Ecto neural progenitor cell (in vitro differentiated cells): ENCODE measurements at places on chromosomes 13 and 19.

DNA sequence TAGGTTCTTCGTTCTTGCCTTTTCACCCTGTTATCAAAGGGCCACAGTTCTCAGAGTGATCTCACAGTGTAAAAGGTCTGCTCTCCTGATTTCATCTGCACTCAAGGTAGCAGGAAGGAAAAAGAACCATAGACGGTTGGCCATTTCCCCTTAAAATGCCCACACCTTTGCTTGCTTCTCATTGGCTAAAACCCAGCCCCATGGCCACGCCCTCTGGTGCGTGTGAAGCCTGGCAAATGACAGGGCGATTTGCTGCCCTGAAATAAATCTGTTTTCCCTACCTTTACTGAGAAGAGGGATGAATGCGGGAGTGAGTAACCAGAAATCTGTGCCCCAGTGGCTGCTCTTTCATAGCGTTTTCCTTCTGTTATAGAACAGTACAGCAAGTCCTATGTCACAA is 269.3 kb downstream of the POU4F1 start:
- no peak for DNase-seq

- no peak for DNase-seq
Observed at GRCh38 chr13:49939321-49939720, 3.2 kb upstream of the SPRYD7 start.

- no peak for DNase-seq
Observed at GRCh38 chr19:5590151-5590864, 22.6 kb upstream of the TINCR start.

- DNase-seq: no peak
Observed at GRCh38 chr19:34288381-34288780, 34.0 kb downstream of the GARRE1 start.

DNA sequence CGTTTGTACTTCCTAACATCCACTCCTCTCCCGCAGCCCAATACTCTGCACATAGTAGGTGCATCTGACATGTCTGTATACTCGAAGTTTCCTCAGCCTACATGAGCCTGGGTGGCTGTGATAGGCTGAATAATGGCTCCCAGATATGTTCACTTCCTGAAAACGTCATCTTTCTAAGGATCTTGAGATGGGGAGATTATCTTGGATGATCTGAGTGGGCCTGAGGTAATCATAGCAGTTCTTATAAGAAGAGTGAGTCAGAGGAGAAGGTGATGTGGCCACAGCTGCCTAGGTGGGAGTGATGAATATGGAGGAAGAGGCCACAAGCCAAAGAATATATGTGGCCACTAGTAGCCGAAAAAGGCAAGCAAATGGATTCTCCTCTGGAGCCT is 84.2 kb downstream of the AKAP11 start:
- DNase-seq: no peak

DNA sequence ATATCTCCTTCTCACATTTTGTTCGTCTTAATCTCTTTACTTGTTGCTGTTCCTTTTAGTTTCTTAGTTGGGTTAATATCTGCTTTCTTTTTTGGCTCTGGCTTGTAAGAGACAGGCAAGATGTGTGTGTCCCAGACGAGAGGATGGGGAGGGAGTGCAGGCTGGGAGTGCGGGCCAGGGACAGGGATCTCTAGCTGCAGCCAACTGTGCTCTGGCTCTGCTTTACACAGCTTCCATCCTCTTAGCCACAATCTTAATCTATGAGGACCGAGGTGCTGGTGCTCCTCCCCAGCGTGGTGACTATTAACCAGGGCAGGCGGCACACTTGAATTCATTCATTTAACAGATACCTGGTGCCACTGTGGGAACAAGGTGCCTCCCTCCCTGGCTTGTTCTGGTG is 70.9 kb upstream of the WASF3 start:
- DNase-seq: no peak

DNA sequence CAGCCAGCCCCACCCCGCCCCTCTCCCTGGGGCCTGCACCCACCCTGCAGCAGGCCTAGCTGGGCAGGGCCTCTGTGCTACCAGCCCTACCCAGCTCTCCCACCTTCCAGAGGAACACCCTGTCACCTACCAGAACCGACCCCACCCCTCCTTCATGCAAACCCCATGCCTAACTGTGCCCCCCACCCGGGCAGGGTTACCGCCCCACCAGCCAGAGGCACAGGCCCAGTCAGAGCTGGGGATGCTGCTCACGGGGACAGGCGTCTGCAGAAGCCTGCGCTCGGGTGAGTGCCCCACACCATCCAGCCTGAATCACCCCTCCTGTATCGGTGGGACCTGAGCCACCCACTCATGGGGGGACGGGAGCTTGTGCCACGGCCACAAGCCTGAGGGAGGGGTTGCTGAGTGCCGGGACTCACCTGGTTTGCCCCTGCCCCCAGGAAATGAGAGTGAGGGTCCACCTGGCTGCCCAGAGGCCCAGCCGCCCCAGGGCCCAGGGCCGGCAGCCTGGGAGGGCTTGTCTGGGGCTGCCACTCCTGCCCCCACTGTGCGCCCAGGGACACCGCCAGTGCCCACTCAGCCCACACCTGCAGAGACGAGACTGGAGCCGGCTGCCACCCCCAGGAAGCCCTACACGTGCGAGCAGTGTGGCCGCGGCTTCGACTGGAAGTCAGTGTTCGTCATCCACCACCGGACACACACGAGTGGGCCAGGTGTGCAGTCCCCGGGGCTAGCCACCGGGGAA is 3.8 kb downstream of the ZNF446 start:
- no peak for DNase-seq

DNA sequence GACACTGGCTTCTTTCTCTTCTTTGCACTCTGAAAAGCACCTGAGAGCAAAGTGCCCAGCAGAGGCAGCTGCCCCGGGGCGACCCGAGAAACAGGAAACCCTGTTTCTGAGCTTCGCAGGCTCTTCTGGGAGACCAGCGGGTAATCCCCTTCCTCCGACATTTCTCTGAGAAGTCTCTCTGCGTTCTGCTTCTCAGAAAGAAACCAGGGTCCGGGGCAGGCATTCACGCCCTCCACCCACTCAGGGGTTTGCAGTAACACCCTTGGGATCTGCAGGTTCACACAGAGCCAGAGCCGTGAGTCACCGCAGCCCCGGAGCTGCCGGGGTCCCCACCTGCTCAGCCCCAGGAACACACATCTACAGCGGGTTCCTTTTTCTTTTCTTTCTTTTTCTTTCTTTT is 86.0 kb downstream of the GADD45B start:
- DNase-seq: no peak

- no peak for DNase-seq
Observed at GRCh38 chr19:32998722-32999121, 26.7 kb downstream of the FAAP24 start.

DNA sequence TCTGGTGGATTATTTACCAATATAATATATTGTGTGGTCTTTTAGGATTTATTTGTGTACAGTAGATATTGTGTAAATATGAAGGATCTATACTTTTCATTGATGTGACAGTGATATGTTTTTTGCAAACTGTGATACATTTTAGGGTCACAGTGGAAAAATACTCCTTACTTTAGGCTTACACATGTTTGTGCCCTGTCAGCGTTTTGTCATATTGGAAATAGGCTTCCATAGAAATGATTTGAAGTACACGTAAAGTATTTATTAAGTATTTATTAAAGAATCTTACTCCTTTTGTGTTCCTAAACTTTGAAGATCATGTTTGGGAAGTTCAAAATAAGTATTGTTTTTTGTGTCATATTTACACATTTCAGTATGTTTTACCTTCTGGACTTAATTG is 5.0 kb downstream of the ZNF808 start:
- DNase-seq: no peak

- no peak for DNase-seq
Observed at GRCh38 chr13:71913717-71914116, 46.7 kb upstream of the DACH1 start.

GRCh38 chr13:81021284-81021840 is 680.4 kb upstream of the SPRY2 start:
- DNase-seq: no peak

DNA sequence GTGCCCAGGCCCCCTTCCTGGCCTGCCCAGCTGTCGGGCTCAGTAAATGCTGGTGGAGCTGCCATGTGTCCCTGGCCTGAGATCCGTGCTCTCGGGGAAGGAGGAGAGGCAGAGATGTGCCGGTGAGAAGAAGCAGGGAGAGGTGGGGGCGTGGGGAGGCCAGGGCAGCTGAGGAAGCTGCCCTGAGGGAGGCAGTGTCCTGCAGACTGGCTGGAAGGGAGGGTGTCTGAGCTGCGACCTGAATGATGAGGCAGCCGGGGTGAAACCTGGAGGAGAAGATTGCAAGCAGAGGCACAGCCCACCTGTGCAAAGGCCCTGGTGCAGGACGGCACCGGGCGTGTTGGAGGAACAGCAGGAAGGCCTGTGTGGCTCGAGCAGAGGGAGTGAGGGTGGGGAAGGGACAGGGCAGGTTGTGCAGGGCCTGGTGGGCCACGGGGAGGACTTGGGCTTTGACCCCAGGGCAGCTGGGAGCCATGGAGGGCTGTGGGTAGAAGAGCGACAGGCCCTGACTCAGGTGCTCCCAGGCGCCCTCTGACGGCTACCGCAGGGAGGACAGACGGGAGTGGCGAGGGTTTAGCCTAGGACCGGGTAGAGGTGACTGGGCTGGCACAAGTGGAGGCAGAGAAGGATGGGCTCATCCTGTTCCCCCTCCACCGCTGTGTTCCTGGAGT is 14.0 kb upstream of the CELF5 start:
- peak; percentile 66 for DNase-seq

GRCh38 chr13:81394640-81395039 is 1053.7 kb upstream of the SPRY2 start:
- DNase-seq: no peak

DNA sequence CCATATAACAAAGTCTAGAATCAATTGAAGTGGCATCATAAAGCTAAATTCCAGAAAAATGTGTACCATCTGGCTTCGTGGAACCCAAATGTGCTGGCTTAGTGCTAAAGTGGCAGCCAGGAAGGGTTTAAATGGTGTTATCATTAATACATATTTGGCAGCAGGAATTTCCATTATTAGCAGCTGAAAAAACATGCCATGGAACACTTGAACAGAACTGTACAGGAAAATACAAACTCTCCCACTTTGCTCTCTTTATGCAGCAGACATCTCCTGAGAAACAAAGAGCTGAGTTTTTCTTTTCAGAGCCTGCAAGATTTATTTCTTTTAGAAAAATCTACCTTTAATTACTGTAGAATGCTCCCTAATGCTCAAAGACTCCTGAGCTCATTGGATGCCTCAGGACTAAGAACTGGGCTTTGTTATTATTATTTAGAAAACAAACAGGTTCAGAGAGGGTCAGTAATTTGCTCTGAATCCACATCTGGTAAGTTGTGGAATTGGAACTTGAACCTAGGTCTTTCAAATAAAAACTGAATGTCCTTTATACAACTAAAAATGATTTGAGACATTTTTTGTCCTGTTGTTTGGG is 179.0 kb downstream of the LACC1 start:
- DNase-seq: no peak

DNA sequence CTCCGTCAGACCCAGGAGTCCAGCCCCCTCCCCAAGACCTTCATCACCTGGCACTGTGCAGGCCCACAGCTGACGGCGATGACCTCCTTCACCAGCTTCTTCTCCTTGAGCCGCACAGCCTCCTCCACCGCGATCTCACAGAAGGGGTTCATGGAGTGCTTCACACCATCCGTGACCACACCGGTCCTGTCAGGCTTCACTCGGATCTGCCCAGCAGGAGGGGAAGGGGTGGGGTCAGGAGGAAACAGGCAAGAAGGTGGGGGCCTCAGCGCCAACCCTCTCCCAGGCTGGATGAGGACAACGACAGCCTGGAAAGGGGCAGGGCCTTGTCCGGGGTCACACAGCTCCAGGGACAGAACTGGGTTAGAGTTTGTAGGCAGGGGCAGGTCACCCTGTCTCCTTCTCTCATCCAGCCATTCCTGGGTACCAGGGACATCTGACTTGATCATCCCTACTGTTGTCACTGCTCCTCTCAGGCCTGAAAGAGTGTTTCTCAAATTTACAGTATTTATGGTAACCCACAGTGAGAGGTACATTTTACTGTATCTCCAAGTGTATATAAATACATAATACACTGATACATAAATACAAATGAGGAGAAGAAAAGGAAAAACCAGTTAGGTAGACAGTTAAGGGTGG is 12.0 kb downstream of the ETFB start:
- DNase-seq: peak; percentile 69

- DNase-seq: no peak
Observed at GRCh38 chr13:36193151-36193855, 21.1 kb downstream of the SOHLH2 start.

- DNase-seq: no peak
Observed at GRCh38 chr19:954672-955494, 29.0 kb downstream of the ARID3A start.

GRCh38 chr19:10004617-10005016 is 5.7 kb downstream of the COL5A3 start:
- no peak for DNase-seq

DNA sequence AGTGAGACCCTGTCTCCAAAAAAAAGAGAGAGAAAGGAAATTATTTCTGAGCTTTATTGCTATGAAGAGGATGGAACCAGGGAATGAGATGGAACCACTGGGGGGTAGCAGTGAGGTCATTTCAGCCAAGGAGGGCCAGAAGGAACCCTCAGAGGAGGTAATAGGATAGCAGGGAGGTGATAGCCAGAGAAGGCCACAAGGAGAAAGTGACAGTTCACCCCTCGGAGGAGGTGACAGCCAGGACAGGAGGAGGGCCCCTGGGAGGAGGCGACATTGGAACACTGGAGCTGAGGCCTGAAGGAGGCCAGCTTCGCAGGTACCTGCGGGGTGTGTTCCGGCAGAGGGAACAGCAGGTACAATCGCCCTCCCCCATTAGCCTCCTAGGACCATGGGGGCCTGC is 675 bp upstream of the PGPEP1 start:
- no peak for DNase-seq

GRCh38 chr13:51262501-51263211 is 40.5 kb downstream of the FAM124A start:
- DNase-seq: no peak

- no peak for DNase-seq
Observed at GRCh38 chr13:41916173-41916954, 44.5 kb downstream of the VWA8 start.

GRCh38 chr13:99393791-99394735 is 86.9 kb upstream of the GPR183 start:
- no peak for DNase-seq

- no peak for DNase-seq
Observed at GRCh38 chr13:102333320-102334198, 68.3 kb downstream of the FGF14 start.

GRCh38 chr19:35222373-35223015 is 6.0 kb downstream of the FAM187B start:
- DNase-seq: peak; percentile 26

DNA sequence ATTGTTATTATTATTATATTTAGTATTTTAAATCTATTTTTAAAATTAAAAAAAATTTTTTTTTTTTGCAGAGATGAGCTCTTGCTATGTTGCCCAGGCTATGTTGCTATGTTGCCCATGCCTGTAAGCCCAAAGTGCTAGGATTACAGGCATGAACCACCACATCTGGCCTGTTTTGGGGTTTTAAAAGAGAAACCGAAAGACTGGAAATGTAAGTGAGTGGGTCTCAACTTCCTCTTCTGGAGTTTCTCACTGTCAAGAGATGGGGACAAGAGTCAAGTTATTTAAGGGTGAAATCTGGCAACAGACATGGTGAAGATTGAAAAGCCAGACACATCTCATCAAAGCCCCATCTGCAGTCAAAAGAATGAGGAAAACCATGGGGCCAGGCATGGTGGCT is 4.2 kb upstream of the OR7G3 start:
- no peak for DNase-seq
